ENCODE measurements at places on chromosomes 12 and 14. TPM values are rescaled to one million over a fixed set of nuclear protein-coding genes. Genes with fewer than 3 reads are reported as not detected.

DNA sequence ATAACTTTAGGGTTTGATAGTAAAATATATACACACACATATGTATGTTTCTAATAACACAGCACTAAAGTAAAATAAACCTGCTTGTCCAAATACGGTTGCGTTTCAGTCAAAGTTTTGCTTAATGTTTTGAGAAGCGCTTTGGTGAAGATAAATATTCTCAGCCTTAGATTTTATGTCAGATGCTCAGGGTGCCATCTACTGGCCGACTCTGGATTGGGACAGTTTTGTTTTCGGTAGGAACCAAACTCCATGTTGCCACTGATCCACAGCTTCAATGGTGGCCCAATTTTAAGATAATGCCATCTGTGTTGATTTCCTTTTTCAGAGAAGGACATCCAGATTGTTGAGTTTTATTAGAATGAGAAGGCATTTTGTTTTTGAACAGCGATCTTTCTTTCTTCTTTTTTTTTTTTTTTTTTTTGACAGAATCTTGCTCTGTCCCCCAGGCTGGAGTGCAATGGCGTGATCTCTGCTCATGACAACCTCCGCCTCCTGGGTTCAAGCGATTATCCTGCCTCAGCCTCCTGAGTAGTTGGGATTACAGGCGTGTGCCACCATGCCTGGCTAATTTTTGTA lies 43.1 kb downstream of the LLPH start:
- peak; percentile 34 for DNase-seq

DNA sequence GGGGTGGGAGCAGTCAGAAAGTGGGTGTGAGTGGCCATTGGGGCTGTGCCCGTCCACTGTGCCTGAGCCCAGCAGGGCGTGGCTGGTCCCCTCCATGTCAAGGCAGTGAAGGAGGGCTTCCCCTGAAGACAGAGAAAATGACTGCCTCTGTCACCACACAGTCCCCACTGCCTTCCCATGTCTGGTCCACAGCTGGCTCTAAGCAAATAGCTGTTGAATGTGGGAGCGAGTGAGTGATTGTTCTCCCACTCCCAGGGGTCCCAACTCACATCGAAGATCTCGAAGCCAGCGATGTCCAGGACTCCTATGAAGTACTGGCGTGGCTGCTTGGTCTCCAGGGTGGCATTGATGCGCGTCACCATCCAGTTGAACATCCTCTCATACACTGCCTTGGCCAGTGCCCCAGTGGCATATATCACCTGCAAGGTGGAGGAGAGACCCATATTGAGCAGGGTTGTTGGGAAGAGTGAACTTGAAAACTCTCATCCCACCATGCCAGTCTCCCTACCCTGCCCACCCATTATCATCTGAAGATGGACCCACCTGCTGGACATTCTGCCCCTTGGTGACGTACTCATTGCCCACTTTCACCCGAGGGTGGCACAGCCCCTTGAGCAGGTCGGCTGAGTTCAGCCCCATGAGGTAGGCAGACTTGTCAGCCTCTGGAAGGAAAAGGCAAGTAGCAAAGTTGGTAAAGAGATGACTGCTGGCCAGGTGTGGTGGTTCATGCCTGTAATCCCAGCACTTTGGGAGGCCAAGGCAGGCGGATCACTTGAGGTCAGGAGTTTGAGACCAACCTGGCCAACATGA lies 6.6 kb downstream of the MYH7 start:
- DNase-seq: no peak

DNA sequence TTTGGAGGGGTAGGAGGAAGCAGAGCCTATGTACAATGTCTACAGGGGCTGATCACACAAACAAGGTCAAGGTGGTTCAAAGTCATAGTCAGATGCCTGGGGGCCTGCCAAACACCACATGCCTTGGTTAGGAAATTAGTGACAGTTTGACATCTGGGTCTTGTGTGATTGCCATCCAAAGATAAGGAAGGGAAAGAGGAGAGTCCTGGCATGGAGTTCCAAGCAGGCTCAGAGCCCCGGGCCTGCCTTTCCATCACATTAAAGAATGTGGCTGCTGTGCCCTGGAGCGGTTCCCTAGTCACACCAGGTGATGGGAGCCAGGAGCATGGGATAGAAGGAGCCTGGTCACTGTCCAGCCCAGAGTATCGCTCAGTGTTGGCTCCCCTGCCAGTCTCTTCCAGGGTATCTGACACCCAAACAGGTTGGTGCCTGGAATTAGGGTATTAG lies 53.6 kb upstream of the BCL2L14 start:
- no peak for DNase-seq

DNA sequence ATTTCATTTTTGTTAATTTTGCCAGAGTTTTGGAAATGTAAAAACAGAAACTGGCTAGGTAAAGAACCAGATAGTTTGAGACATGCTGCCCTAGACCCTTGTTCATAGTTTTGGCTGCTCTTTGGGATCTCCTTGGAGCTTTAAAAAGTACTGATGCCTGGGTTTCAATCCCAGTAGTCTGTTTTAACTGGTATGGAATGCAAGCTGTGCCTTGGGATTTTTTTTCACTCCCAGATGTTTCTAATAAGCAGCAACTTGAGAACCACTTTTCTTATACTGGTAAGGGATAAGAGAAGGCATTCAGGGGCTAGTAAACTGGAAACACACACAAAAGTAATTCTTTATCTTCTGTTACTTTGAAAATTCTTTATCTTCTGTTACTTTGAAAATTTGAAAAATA lies 18.8 kb downstream of the SLC35F4 start:
- no peak for DNase-seq

The SLC38A4 gene
- total RNA-seq: 1.4 TPM

GRCh38 chr12:659090-659683 lies 4.1 kb downstream of the NINJ2 start:
- DNase-seq: no peak

The MEG3 gene
- 580 TPM for total RNA-seq

DNA sequence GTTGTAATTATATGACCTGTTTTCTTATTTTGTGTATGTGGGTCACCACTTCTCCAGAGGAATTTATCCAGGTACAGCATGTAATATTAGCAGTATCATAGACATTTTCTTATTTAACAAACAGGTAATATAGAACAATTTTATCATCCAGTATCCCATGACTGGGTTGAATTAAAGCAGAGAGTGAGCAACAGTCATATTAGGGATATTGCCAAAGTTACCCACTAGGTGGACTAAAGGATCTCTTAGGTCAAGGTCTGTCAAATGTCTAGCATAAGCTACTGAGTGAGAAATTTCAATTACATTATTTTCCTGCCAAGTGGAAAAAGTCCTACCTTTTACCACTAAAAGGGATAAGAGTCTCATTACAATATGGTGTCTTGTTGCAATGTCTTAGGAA lies 62.1 kb upstream of the TRIM9 start:
- no peak for DNase-seq

The SYNE3 gene
- total RNA-seq: 3.0 TPM
